Activated CD8-positive, alpha-beta T cell treated with anti-CD3 and anti-CD28 coated beads, Interleukin-2, amount 10 ng/mL, durations not matched to agents 7 days and 5 days (primary cell): ENCODE measurements at places on chromosomes 13 and 19.

DNA sequence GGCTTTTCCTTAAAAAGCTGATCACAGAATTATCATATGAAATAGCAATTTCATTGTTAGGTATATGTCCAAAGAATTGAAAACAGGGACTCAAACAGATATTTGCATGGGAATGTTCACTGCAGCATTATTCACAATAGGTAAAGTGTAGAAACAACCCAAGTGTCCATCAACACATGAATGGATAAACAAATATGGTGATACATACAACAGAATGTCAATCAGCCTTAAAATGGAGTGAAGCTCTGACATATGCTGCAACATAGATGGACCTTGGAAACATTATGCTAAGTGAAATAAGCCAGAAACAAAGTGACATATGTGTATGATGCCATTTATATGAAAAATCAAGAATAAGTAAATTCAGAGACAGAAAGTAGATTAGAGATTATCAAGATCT lies 6.1 kb upstream of the CEACAM1 start:
- no peak for DNase-seq

DNA sequence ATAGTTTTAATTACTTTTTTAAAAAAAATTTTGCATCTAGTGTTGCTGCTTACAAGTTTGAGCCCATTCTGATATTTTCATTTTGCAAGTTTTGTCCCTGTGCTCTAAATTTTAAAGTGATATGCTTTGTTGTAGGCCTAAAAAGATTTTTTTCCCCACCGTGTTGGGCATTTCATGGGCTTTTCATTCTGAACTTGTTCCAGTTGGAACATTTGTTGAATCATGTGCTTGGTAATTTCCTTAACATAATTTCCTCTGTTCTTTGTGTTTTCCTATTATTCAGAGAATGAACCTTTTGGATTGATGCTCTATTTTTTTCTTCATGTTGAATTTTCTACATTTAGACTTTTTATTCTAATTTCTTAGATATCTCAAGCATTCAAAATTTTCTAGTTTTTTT lies 206.4 kb upstream of the SPRY2 start:
- DNase-seq = no peak

DNA sequence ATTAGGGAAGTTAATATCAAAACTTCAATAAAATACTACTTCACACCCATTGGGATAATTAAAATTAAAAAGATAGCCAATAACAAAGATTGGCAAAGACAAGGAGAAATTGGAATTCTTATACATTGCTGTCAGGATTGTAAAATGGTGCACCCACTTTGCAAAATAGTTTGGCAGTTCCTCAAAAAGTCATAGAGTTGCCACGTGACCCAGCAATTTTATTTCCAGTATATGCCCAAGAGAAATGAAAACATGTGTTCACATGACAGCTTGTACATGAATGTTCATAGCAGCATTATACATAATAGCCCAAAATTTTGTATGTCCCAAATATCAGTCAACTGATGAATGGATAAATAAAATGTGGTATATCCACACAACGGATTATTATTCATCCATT lies 3.3 kb downstream of the MBD3L1 start:
- no peak for DNase-seq

DNA sequence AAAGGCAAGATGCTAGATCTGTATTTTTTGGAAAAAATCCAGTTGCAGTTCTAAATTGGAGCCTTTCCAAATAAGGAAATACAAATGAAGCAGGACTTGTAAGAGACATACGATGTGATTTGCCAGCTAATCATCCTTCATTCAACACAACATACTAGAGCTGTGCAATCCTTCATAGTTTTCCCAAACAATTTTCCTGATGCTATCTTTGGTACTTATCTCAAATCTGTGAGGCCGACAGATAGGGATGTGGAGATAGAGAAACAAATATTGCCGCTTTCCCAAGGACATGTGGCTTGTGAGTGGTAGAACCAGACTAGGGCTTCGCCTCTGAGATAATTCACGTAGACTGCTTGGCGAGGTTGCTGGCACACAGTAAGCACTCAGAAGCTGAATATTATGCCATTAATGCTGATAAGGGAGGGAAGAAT lies 176.6 kb downstream of the LMO7 start:
- no peak for DNase-seq

- no peak for DNase-seq
These were observed 61.1 kb downstream of the SLC15A1 start for GRCh38 chr13:98691360-98691759.

GRCh38 chr13:110027470-110028240 lies 241.3 kb upstream of the IRS2 start:
- DNase-seq = no peak

DNA sequence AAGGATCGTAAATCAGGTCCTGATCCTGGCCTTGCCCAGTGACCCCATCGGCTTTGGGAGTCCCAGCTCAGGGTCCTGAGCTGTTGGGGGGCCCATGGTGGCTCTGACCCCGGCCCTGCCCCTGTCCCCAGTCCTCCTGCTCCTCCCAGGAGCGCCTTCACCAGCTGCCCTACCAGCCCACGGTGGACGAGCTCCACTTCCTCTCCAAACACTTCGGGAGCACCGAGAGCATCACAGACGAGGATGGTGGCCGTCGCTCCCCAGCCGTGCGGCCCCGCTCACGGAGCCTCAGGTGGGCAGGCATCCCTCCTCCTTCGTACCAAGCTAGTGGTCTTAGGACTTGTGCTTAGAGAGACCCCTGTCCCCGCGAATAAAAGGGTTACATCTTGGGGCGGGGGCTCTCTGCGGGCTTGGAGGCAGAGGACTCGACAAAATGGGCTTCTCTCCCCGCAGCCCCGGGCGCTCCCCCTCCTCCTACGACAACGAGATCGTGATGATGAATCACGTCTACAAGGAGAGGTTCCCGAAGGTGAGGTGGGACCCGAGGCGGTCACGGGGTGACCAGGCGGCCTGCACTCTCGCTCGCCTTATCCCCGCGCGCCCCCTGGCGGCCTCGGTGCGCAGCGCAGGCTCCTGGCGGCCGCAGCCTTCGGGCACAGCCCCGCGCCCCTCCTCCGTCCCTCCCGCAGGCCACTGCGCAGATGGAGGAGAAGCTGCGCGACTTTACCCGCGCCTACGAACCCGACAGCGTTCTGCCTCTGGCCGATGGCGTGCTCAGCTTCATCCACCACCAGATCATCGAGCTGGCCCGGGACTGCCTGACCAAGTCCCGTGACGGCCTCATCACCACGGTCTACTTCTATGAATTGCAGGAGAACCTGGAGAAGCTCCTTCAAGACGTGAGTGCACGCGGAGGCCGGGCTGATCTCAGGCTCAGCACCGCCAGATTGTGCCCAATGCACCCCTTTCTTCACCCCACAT lies 9.1 kb downstream of the MAST1 start:
- DNase-seq = peak; percentile 86

DNA sequence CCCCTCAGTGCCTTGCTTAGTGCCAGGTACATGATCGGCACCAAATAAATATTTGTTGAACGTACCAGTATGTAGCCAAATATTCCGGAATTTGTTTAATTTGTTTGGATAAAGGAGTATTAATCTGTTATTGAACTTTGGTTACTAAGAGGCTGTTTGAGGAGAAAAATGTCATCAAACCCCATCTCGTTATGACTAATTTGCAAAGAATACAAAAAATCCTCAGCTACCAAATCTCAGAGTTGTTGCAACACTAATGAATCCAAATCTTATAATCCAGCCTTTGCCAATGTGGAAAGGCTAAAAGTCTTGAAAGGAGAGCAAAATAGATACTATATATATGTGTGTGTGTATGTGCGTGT lies 79.5 kb downstream of the KLF5 start:
- DNase-seq = no peak

DNA sequence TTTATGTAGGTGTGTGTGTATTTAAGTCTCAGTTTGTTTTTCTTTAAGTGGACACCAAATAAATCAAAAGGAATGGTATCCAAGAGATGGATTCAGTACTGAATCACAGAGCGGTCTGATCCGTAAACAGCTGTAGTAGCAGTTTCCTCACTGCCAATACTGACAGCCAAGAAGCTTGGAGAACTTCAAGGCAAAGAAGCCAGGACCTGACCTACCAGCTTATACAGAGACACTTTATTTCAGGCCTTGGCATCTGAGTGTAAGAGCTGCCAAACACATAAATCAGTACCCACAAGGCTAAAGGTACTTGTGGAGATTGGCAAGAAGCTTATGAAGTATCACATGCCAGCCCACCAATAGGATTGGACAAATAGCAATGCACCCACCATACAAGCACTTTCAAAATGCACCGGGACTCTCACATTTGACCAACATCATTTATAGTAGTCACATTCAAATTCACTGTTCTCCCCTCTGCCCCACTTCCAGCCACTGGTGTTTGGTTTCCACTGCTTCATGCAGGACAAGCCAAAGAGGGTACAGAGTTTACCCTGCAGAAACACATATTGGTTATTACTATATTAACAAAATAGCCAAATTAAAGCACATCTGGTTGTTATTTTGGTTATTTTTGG lies 357.9 kb downstream of the KLF12 start:
- DNase-seq = no peak

DNA sequence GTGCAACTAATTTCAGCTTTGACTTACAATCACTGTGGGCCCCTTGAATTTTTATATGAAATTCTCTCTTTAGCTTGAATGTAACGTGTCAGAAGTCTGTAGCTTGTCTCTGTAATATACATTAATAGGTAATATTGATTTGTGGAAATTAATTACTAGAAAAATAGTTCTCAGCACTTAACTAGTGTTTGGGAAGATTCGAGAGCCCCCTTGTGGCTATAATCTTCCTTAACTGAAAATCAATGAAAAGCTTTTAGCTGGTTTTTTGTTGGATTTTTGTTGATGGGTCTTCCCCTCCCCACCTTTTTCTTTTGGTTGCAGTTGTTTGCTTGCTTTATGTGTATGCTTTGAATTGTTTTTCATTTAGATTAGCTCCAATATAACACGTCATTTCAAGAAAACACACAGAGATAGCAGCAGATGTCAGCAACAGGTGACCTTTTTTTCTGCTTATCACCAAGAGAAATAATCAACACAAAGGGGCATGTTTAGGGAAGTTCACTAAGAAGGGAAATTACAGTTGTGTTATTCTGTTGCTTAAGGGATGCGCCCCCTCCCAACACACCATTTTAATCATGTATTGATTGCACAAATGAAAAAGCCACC lies 176.8 kb downstream of the OXGR1 start:
- no peak for DNase-seq

DNA sequence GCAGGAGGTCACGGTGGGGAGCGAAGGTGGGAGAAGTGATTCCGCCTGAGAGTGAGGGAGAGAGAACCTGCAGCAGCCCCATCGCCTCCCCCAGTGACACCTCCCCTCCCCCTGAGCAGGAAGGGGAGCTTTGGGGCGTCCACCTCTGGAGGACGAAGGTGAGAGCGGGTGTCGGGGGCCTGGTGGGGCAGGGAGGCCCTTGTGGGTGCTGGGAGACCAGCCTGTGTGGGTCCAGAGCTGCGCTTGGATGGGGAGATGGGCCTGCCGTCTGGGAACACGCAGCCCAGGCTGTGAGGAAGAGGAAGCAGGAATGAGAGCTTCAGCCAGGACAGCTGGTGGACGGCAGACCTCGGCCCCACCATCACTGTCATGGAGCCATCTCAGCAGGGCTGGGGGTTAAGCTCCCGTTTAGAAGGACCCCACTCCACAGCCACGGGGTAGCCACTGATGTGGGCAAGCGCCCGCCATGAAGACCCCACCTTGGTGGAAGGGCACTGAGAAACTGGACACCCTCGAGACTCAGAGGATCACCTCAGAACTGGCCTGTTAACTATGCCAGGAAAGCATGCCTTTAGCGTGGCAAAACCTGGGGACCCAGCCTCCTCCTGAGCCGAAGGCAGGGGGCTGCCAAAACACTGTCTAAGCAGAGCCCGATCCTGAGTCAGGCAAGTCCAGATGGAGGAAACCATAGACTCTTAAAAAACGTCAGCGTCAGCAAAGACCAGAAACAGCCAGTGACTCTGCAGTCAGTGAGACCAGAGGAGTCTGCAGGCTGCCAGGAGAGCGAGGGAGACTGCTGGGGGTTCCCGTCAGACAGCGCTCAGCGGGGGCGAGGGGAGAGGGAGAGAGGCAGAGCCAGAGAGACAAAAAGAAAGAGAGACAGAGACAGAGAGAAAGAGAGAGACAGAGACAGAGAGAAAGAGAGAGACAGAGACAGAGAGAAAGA lies 6.4 kb upstream of the PROZ start:
- DNase-seq = no peak

DNA sequence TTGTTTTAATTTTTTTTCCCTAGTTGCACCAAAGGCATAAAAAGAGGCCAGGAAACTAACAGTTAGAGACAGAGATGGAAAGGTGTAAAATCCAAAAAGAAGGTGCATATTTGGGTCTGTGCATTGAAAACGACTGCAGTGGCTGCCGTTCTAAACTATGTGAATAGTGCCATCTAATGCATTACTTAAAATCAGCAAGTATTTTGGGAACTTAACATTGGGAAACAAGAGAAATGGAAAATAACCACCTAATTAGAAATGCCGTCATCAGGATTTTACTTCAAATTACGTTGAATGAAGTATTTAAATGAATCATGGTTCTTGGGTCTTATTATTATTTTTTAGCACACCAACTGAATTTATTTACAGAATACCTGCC lies 189.5 kb upstream of the MIR17HG start:
- DNase-seq = no peak

DNA sequence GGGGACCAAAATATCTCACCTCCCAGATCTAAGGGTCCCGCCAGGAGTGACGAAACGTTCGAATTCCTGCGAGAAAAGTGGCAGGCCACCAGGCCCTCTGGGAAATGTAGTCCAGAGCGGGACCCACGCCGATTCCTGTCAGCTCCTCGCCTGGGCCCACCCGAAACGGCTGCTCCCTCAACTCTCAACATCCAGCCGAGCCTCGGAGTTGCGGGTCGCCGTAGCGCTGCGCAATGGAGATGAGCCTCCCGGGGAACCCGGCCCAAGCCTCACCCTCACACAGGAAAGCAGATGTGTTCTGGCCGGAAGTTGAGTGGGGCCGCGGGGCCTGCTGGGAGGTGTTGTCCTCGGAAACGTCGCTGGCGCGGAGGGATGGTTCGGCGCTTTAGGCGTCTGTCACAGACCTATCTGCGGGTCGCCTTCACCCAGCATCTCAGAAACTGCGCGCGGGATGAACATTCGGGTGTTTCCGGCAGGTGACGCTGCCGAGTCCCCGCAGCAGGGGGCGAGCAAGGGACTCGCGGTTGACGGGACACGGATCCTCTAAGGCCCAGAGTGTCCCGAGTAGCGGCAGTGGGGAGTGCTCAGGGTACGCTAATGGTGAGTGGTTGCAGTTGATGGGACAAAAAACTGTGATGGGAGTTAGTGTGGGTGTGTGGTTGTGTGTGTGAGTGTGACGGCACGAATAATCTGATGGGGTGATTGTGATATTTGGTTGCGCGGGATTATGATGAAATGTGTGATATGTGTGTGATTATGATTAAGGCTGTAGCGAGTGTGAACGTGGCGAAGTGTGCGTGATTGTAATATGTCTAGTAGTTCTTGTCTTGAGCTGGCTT lies at the start of the genes ZNF568 and ZNF829:
Gene ZNF568, plus strand, starts transcription at position 341 of the 839 bp plus-strand sequence. CDS start 6,439 bp downstream, outside the sequence.
Gene ZNF829, minus strand, starts transcription at position 300 of the 839 bp plus-strand sequence. CDS start 1,124 bp downstream, outside the sequence.
- DNase-seq = peak; percentile 96
